ENCODE measurements at places on chromosomes 11 and 22. TPM values are rescaled to one million over a fixed set of nuclear protein-coding genes. Genes with fewer than 3 reads are reported as not detected.

MN1 gene
- total RNA-seq = 37.7 TPM

- DNase-seq = no peak
Measured at GRCh38 chr11:96263238-96263763, 79.7 kb downstream of the MAML2 start.

DNA sequence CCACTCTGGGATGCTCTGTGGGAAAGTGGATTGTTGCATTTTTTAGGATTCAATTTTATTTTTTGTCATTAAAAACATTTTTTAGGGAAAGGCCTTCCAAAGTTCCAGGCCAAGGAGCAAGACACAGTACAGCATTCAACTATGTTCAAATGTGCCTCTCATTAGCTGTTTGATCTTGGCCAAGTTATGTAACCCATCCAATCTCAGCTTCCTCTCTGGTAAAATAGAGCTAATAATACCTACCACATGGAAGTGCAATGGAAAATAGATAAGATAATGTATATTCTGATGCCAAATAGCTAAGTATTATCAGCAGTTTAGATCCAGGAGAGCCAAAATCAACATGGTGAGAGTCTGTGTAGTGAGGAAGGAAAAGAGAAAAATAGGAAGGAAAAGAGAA, 220.3 kb upstream of the SESN3 start:
- no peak for DNase-seq

DNA sequence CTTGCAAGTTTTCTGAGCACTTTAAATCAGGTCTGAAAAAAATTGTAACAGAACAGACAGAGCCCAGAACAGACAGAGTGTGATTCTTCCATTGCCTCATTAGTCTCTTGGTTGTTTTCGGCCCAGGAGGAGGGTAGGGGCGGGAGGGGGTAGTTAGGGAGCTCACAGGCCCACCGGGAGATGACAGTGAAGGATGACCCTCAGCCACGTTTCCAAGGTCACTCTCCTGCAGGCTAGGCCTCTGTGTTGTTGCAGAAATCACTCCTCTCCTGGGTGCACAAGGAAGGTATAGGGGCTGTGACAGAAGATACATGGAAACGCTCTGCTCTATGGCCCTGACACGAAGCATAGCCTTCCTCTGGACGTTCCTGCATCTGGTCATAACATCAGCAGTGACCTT, 69.3 kb downstream of the ABTB2 start:
- no peak for DNase-seq

Measured in aorta (tissue), 5 donors.